ENCODE measurements at places on chromosomes 3 and 15.

- no peak for DNase-seq
Measured at GRCh38 chr3:185405243-185405642, 42.3 kb downstream of the MAP3K13 start.

DNA sequence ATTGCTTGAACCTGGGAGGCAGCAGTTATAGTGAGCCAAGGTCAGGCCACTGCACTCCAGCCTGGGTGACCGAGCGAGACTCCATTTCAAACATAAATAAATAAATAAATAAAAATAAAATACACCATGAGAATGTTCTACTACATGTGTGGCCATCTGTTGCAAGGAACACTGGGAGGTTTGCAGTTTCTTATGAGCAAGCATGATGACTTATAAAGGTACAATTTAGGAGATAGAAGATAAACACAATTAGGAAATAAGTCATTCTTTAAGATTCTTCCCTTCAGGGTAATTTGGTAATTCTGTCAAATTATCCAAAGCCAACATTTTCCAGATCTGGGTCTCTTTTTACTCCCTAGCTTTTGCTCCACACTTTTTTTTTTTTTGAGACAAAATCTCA lies 13.4 kb downstream of the HTR3C start:
- DNase-seq: peak; percentile 43

DNA sequence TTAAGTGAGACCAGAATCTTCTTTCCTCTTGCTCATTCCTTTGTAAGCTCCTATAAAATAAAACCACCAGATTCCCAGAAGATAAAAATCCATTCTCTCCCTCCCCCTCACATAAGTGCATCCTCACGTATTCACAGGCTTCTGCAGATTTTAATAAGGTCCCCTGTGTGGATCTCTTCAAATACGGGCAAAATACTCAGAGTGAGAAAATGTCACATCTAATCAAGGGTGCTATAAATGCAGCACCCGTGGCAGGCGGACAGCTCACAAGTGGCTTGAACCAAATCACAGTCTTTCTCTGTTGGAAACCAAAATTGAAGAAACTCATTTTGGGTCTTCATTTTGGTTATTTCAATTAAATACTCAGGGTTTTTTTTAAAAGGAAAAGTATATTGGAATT lies 212.9 kb upstream of the CMC1 start:
- no peak for DNase-seq

GRCh38 chr15:93929375-93930094 lies 301.8 kb upstream of the MCTP2 start:
- peak; percentile 2 for DNase-seq

DNA sequence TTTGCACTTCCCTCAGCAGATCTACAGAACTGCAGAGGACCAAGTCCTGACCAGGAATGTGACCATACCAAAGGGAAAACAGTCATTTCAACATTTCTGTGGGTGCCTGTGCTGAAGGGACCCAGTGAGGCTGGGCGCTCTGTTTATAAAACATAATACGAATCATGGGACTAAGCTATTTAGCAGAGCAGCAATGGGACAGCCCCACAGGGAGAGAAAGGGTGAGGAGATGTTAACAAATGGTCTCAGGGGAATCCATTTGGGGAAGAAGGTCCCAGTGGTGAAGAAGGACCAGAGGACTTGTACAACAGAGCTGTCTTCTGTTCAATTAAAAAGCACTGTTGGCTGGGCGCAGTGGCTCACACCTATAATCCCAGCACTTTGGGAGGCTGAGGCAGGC lies 1025.4 kb downstream of the FHIT start:
- DNase-seq: no peak

DNA sequence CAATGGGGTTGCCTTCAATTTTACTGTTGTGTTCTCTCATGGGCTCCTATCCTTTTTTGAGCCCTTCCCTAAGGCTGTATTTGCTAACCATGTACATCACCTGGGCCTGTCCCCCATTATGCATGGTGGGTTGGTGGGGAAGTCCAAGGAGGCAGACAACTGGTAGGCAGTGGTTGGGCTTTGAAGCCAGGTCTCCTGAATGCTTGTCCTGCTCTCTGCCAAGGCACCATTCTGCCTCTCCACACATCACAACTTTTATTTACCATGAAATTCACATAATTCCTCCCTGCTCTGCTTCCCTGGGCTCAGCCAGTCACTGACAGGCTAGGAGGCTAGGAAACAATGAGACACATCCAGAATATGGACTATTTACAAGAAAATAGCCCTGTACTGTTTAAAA lies 41.0 kb upstream of the COPB2 start:
- no peak for DNase-seq

- no peak for DNase-seq
Measured at GRCh38 chr3:60760145-60760544, 491.1 kb downstream of the FHIT start.

DNA sequence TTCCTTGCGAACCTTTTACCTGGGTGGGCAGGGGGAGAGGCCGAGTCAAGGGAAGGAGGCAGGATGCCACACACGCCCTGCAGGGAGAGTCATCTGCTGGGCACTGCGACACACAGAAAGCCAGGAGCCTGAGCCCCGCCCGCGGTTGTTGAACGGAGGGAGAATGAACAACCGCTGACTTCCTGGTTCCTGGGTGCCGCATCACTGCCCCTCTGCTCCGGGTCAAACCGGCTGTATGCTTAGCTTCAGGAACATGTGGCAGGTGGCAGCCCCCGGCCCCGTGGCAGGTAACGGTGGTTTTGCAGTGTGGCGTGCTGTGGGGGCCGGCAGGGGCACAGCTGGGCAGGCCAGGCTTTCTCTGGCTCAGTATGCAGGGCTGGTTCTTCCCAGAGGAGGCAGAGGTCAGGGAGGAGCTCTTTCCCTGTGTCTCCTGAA lies 33.4 kb downstream of the APBA2 start:
- no peak for DNase-seq

- no peak for DNase-seq
Measured at GRCh38 chr15:68525815-68526214, 53.0 kb upstream of the CORO2B start.

- no peak for DNase-seq
Measured at GRCh38 chr3:64027658-64028057, 4.4 kb upstream of the PSMD6 start.

DNA sequence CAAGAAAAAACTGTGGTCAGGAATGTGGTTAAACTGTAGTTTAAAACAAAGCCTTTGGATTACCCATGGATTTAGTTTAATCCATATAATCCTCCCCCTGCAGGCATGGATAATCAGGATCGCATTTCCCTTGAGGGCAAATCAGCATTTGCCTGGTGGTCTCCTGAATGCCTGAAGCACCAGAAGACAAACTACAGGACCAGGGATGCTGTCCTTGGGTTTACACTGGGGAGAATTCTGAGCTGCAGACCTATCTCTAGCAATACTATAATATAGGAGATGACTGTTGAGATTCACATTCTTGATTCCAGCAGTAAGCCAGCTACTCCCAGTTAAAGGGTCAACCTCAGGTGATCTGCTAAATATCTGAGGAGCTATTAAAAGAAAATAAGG lies 10.6 kb downstream of the PIK3CB start:
- DNase-seq: no peak

GRCh38 chr15:68582236-68582635 lies 3.4 kb downstream of the CORO2B start:
- no peak for DNase-seq

Measured in EL (cell line).